Lung (tissue), 17 donors: ENCODE measurements at places on chromosomes 3 and 15. TPM values are rescaled to one million over a fixed set of nuclear protein-coding genes. Genes with fewer than 3 reads are reported as not detected.

Gene IGSF10
- 15.9 TPM for total RNA-seq

Gene SUCLG2
- total RNA-seq, result 51.3 TPM

Gene SLC51A
- 1.1 TPM for total RNA-seq

Gene KIF15
- 4.0 TPM for total RNA-seq

Gene XCR1
- 0.43 TPM for total RNA-seq

Gene KCNMB3
- 2.8 TPM for total RNA-seq

Gene BFSP2
- not detected for total RNA-seq

Gene ZKSCAN7
- 12.2 TPM for total RNA-seq

Gene DAZL
- total RNA-seq, result 0.09 TPM

Gene TGM5
- 0.15 TPM for total RNA-seq

Gene GOLGA8H
- total RNA-seq, result 1.6 TPM

Gene FMN1
- 23.7 TPM for total RNA-seq

Gene EBLN2
- total RNA-seq, result 18.5 TPM

Gene MCF2L2
- 1.7 TPM for total RNA-seq

Gene B2M
- total RNA-seq, result 4,787 TPM

Gene GPR156
- total RNA-seq, result 0.67 TPM

Gene ALDH1A2
- 28.4 TPM for total RNA-seq

Gene CD276
- total RNA-seq, result 39.5 TPM

Gene PLA2G4E
- 1.7 TPM for total RNA-seq

Gene LEKR1
- 5.4 TPM for total RNA-seq

Gene C3orf49
- not detected for total RNA-seq

Gene NOP10
- total RNA-seq, result 136 TPM
